ENCODE measurements at places on chromosomes 7 and 10. TPM values are rescaled to one million over a fixed set of nuclear protein-coding genes. Genes with fewer than 3 reads are reported as not detected.

The KCTD7 gene
- total RNA-seq, result 25.4 TPM

The NEUROG3 gene
- total RNA-seq, result not detected

The CTTNBP2 gene
- 13.8 TPM for total RNA-seq

The ASB15 gene
- total RNA-seq, result 0.15 TPM

The SMO gene
- total RNA-seq, result 10.2 TPM

The FEZF1 gene
- not detected for total RNA-seq

The GCK gene
- total RNA-seq, result not detected

The OR6V1 gene
- not detected for total RNA-seq

The CLDN4 gene
- total RNA-seq, result 379 TPM

- H3K27me3 ChIP-seq, result peaks cover 28% of the 10 kb centered on the region
- no peak for DNase-seq
- no peaks in the 10 kb centered on the region for H3K36me3 ChIP-seq
- H3K4me1 ChIP-seq, result no peaks in the 10 kb centered on the region
Measured at GRCh38 chr7:50304911-50305582, 531 bp downstream of the IKZF1 start.

- H3K27ac ChIP-seq, result no peak overlapping the region
- no peak for DNase-seq
- H3K36me3 ChIP-seq, result no peaks in the 10 kb centered on the region
- peaks cover 13% of the 10 kb centered on the region for H3K4me1 ChIP-seq
- H3K4me3 ChIP-seq, result no peak overlapping the region
Measured at GRCh38 chr10:124616040-124616835, 127.9 kb downstream of the FAM53B start.

- no peak overlapping the region for H3K27ac ChIP-seq
- no peaks in the 10 kb centered on the region for H3K27me3 ChIP-seq
- no peak for DNase-seq
- H3K4me1 ChIP-seq, result peaks cover 30% of the 10 kb centered on the region
- H3K36me3 ChIP-seq, result no peaks in the 10 kb centered on the region
Measured at GRCh38 chr7:137937202-137937560, 64.7 kb downstream of the CREB3L2 start.

- H3K4me3 ChIP-seq, result no peak overlapping the region
- H3K27me3 ChIP-seq, result no peaks in the 10 kb centered on the region
- DNase-seq, result no peak
- H3K4me1 ChIP-seq, result no peaks in the 10 kb centered on the region
Measured at GRCh38 chr7:106504645-106505044, 156.3 kb downstream of the CCDC71L start.

GRCh38 chr10:133179651-133180050, 19.6 kb downstream of the KNDC1 start:
- H3K27me3 ChIP-seq, result peaks cover 24% of the 10 kb centered on the region
- no peak for DNase-seq
- H3K36me3 ChIP-seq, result no peaks in the 10 kb centered on the region
- no peaks in the 10 kb centered on the region for H3K4me1 ChIP-seq
- H3K27ac ChIP-seq, result no peak overlapping the region

DNA sequence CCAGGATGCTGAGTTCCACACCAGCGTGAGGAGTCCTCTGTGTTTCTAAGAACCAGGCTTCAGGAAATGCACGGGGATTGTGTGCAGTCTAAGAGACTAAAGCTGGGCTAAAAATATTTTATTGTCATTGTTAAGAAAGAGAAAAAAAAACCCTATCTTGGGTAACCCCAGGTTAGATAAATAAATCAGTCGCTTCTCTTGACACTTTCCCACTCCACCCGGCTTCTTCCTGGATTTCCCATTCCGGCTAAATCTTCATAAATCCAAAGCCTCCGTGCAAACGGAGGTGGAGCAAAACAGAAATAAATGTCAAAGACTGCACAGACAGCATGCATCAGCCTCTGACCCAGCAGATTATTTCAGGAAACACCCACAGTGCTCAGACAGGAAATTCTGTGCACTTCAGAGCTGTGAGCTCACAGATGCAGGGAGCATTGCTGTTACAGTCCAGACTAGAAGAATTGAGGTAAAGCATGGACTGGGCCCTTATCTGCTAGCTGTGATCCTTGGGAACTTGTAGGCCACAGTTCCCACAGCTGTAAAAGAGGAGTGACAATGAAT, 44.8 kb upstream of the GRID1 start:
- no peak overlapping the region for H3K4me3 ChIP-seq
- no peak for DNase-seq
- no peak overlapping the region for H3K27ac ChIP-seq
- no peaks in the 10 kb centered on the region for H3K4me1 ChIP-seq
- no peaks in the 10 kb centered on the region for H3K36me3 ChIP-seq
- no peaks in the 10 kb centered on the region for H3K27me3 ChIP-seq

- H3K27ac ChIP-seq, result no peak overlapping the region
- peaks cover 6% of the 10 kb centered on the region for H3K36me3 ChIP-seq
- no peak for DNase-seq
- H3K4me1 ChIP-seq, result no peaks in the 10 kb centered on the region
Measured at GRCh38 chr10:49519717-49520116, 19.2 kb downstream of the ERCC6 start.

DNA sequence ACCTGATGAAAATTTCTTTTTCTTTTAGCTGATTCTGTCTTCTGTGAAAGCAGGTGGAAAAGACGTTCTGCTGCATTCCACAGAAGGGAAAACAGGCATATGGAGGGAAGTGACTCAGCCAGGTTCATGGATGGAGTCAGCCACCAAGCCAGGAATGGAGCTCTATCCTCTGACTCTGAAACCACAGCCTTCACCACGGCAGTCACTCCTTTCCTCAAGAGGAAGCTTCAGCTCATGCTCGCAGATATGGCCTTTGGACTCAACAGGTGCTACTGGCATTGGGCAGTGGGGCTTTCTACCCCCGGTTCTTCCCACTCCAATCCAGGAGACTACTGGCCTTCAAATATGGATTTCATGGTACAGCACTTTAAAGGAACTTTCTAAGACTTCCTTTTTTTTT, 11.5 kb upstream of the PLAU start:
- no peaks in the 10 kb centered on the region for H3K36me3 ChIP-seq
- H3K27ac ChIP-seq, result peak overlapping the region; percentile 6
- H3K4me3 ChIP-seq, result no peak overlapping the region
- no peaks in the 10 kb centered on the region for H3K27me3 ChIP-seq

GRCh38 chr7:140726281-140726680, 29.8 kb downstream of the NDUFB2 start:
- H3K36me3 ChIP-seq, result no peaks in the 10 kb centered on the region
- no peaks in the 10 kb centered on the region for H3K27me3 ChIP-seq
- H3K27ac ChIP-seq, result no peak overlapping the region
- H3K4me3 ChIP-seq, result no peak overlapping the region
- no peak for DNase-seq
- H3K4me1 ChIP-seq, result no peaks in the 10 kb centered on the region

DNA sequence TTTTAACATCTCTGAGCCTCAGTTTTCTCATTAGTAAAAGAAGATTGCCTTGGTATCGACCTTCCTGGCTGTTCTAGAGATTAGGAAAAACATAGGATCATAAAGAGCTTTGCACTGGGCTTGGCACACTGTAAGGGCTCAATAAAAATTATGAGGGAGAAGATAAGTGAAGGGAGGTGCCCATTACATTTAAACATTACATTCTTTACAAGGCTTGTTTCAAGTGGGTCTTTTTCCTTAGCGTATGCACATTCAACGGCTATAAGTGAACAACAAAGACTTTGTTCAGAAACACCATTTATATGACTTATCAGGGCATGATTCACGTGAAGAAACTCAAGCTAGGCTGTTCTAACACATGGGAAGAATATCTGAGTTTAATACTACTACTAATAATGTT, 351.9 kb upstream of the NPVF start:
- no peaks in the 10 kb centered on the region for H3K27me3 ChIP-seq
- no peak for DNase-seq
- no peak overlapping the region for H3K4me3 ChIP-seq
- H3K36me3 ChIP-seq, result no peaks in the 10 kb centered on the region

- H3K4me3 ChIP-seq, result no peak overlapping the region
- no peaks in the 10 kb centered on the region for H3K36me3 ChIP-seq
- no peaks in the 10 kb centered on the region for H3K4me1 ChIP-seq
- no peak for DNase-seq
- no peak overlapping the region for H3K27ac ChIP-seq
- no peaks in the 10 kb centered on the region for H3K27me3 ChIP-seq
Measured at GRCh38 chr10:21230219-21230618, 295.3 kb downstream of the SKIDA1 start.

- H3K27me3 ChIP-seq, result no peaks in the 10 kb centered on the region
- no peak overlapping the region for H3K4me3 ChIP-seq
- no peak for DNase-seq
Measured at GRCh38 chr10:9158675-9159074, 1104.2 kb downstream of the GATA3 start.

DNA sequence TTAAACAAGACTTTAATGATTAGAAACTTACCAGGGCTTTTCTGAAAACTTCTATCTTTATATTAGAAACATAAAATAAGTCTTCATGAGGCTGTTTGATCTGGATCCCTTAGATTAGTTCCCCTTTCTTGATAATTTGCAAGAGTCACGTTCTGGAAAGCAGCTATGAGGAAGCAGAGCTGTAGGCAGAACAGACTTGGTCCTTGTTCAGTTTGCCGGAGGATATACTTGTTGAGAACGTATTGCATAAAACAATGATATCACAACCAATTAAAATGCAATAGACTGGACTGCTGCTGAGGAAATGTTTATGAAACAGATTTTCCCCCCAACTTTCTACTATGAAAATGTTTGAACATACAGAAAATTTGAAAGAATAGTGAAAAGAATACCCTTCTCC, 2.8 kb downstream of the SAMD9L start:
- H3K4me1 ChIP-seq, result no peaks in the 10 kb centered on the region
- no peaks in the 10 kb centered on the region for H3K27me3 ChIP-seq
- no peaks in the 10 kb centered on the region for H3K36me3 ChIP-seq
- DNase-seq, result no peak
- no peak overlapping the region for H3K27ac ChIP-seq

- H3K27ac ChIP-seq, result no peak overlapping the region
- H3K4me1 ChIP-seq, result no peaks in the 10 kb centered on the region
- no peaks in the 10 kb centered on the region for H3K36me3 ChIP-seq
- H3K4me3 ChIP-seq, result no peak overlapping the region
- no peak for DNase-seq
- H3K27me3 ChIP-seq, result no peaks in the 10 kb centered on the region
Measured at GRCh38 chr10:75932921-75933320, 501.5 kb downstream of the LRMDA start.

GRCh38 chr10:4108693-4109092, 323.7 kb upstream of the KLF6 start:
- H3K4me1 ChIP-seq, result no peaks in the 10 kb centered on the region
- no peak overlapping the region for H3K4me3 ChIP-seq
- H3K27ac ChIP-seq, result no peak overlapping the region
- no peaks in the 10 kb centered on the region for H3K36me3 ChIP-seq

DNA sequence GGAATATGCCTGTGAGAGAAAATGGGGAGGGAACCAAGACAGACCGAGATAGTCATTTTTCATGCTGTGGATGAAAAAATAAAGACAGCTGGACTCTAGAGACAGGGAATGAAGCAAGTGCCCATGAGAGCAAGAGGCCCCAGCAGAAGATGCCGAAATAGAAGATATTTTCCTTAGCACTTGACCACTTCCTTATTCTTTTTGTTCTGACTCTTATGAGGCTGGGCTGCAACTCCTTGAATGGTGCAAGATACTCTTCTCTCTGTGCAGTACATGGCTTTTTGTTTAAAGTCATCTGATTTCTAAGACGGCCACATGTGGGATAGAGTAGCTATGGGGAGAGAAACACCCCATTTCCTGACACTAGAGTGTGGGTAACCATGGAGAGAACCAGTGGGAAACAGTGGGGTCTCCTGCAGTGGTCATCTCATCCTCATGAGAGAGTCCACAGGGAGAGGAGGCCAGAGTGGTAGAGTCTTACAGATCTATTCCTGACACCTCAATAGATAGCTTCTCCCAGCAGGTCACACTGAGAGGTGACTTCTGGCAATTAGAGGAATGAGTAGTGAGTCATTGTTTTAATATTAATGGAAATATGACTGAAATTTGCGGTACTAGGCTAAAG, 18.0 kb upstream of the VCL start:
- no peak for DNase-seq
- no peaks in the 10 kb centered on the region for H3K4me1 ChIP-seq
- H3K27me3 ChIP-seq, result no peaks in the 10 kb centered on the region
- H3K36me3 ChIP-seq, result no peaks in the 10 kb centered on the region
- H3K4me3 ChIP-seq, result no peak overlapping the region
- no peak overlapping the region for H3K27ac ChIP-seq

- no peaks in the 10 kb centered on the region for H3K36me3 ChIP-seq
- DNase-seq, result no peak
- H3K4me3 ChIP-seq, result no peak overlapping the region
- no peaks in the 10 kb centered on the region for H3K27me3 ChIP-seq
- H3K4me1 ChIP-seq, result no peaks in the 10 kb centered on the region
- H3K27ac ChIP-seq, result no peak overlapping the region
Measured at GRCh38 chr10:129758207-129759021, 205.7 kb downstream of the EBF3 start.

- H3K27me3 ChIP-seq, result no peaks in the 10 kb centered on the region
- no peak overlapping the region for H3K27ac ChIP-seq
Measured at GRCh38 chr7:17617380-17617779, 318.9 kb downstream of the AHR start.

DNA sequence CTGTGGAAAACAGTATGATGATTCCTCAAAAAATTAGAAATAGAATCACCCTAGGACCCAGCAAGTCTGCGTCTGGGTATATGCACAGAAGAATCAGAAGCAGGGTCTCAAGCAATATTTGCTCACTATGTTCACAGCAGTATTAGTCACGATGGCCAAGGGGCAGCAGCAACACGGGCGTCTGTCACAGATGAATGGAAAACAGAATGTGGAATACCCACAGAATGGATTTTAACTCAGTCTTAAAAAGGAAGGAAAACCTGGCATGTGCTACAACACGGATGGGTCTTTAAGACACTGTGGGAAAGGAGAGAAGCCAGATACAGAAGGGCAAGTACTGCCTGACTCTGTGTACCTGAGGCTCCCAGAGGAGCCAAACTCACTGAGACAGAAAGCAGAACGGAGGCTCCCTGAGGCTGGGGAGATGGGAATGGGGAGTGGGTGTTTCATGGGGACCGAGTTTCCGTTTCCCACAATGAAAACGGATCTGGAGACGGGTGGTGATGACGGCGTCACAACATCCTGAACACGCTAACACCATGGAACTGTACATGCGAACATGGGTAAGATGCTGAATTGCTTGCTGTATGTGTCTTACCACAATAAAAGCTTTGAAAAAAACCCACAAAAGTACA, 36.7 kb upstream of the INPP5A start:
- H3K4me3 ChIP-seq, result no peak overlapping the region
- DNase-seq, result peak; percentile 10
- H3K36me3 ChIP-seq, result no peaks in the 10 kb centered on the region
- H3K4me1 ChIP-seq, result no peaks in the 10 kb centered on the region
- peaks cover 11% of the 10 kb centered on the region for H3K27me3 ChIP-seq
- H3K27ac ChIP-seq, result no peak overlapping the region
